NCI-H69 (cell line): ENCODE measurements at places on chromosomes 16 and 17.
A peak's percentile ranks its signal among the peaks of the same experiment; 100 is the strongest.

GRCh38 chr16:53528797-53529196 lies 25.8 kb upstream of the AKTIP start:
- DNase-seq = peak; percentile 19

DNA sequence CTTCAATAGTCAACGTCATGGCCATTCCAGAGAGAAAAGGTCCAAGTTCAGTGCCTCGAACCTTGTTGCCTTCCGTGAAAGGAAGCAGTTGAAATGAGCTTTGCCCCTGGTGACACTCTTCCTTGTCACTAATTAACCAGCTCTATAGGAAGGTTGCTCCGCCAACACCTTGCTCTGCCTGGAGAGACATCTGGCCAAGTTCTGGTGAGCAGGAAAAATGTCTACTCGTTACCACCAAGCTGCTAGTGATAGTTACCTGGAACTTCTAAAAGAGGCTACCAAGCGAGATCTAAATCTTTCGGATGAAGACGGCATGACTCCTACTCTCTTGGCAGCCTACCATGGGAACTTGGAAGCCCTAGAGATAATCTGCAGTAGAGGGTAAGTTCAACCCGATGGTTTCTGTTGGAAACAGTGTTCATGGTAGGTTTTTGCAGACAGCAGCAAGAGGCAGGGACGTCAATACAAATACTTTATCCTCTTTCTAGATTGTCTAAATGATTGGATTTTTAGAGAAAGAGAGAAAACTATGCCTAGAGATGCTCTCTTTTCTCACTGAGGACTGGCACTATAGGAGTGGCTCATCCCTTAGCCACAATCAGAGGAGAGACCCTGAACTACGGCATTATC lies at the start of gene ANKS4B:
ANKS4B (plus strand) TSS at position 179 of the 630 bp plus-strand sequence; CDS start at position 218, 39 bp downstream.
- no peak for DNase-seq

DNA sequence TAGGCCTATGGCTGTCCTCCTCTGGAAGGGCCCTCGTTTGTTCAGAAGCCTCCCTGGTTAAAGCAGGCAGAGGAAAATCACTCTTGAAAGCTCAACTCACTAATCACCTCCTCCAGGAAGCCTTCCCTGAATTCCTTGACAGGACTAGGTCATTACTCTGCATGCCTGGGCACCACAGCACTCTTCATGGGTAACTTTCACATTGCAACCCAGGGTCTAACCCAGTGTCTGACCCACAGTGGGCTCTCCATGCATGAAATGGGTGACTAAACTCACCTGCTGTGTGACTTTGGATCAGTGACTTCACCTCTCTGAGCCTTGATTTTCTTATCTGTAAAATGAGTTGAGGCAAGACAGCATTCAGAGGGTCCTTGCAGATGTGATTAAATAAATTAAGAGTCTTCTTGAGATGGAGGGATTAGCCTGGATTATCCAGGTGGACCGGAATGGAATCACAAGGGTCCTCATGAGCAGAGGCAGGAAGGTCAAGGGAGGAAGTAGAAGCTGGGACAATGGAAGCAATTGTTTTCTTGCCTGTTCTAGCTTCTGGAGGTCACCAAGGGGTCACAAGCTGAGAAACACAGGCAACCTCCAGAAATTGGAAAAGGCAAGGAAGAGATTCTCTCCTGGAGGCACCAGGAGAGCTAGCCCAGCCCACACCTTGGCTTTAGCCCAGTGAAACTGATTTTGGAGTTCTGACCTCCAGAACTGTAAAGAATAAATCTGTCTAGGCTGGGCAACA lies 3.8 kb upstream of the RAI1 start:
- DNase-seq = no peak

DNA sequence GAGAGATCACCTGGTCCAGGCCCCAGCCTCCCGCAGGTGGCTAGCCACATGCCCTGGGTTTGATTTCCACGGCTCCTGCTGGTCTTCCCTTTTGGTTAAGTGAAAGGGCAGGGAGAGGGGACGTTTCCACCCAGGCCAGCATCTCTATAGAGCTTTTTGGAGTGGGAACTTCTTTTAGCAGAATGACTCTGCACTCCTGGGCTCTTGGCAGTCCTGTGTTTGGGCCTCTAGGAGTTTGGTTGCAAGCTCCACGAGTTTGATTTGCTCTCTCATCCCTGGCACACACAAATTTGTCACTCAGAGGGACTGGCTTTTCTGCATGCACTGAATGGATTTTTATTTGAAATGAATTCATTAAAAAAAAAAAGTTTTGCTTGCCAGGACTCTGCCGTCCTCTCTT lies 32.8 kb downstream of the MSI2 start:
- no peak for DNase-seq

- no peak for DNase-seq
These were observed 7.1 kb downstream of the NTN1 start for GRCh38 chr17:9028202-9028987.

GRCh38 chr17:39069114-39069756 lies 82.2 kb downstream of the PLXDC1 start:
- peak; percentile 78 for DNase-seq

DNA sequence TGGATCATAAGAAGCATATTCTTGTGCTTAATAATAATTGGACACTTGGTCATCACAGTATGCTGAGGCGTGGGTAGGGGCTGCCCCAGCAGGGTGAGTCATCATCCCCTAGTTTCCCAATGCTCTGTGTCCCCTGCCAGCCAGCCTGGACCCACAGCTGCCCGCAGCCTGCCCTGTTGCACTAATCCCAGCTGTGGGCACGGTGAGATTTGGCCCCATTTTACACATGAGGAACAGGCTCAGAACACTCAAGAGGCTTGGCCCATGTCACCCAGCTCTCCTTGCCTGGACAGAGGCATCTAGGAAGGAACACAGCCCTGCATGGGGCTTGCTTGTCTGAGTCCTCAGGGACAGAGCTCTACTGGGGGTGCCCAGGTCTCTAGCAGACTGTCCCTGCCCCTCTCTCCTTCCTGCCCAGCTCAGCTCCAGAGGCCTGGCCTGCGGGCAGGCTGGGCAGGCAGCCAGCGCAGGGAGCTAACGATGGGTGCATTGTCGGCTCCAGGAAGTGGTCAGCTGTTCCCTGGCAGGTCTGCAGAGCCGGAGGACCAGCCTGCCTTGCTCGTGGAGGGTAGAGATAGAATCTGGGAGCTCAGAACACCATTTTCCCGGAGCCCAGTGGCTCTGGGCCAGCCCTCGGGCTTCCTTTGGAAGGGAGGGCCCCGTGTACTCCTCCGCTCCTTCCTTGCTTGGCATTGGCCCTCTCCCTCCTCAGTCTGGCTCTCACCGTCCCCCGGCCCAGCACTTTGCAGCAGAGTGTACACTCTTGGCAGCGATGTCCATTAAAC lies 189.4 kb downstream of the RAB11FIP4 start:
- peak; percentile 69 for DNase-seq

GRCh38 chr17:29567304-29567553 lies 392 bp upstream of the ABHD15 start:
- peak; percentile 75 for DNase-seq
